Left ventricle myocardium inferior (tissue), 1 donor: ENCODE measurements at places on chromosomes 2 and 18.

- no peak overlapping the region for H3K4me3 ChIP-seq
- H3K4me1 ChIP-seq: peaks cover 14% of the 10 kb centered on the region
- no peak for DNase-seq
- no peaks in the 10 kb centered on the region for H3K27me3 ChIP-seq
- peak overlapping the region; percentile 58 for H3K27ac ChIP-seq
Observed at GRCh38 chr2:237261327-237261726, 152.6 kb downstream of the COL6A3 start.

- no peak overlapping the region for H3K4me3 ChIP-seq
- H3K27me3 ChIP-seq: peaks cover 2% of the 10 kb centered on the region
- H3K36me3 ChIP-seq: no peaks in the 10 kb centered on the region
- H3K4me1 ChIP-seq: peaks cover 14% of the 10 kb centered on the region
- no peak for DNase-seq
- H3K27ac ChIP-seq: no peak overlapping the region
Observed at GRCh38 chr18:79955302-79956075, 4.0 kb upstream of the SLC66A2 start.

- H3K4me3 ChIP-seq: no peak overlapping the region
- no peaks in the 10 kb centered on the region for H3K36me3 ChIP-seq
Observed at GRCh38 chr2:16784652-16785051, 119.0 kb upstream of the CYRIA start.

GRCh38 chr18:49874238-49874637 lies 60.9 kb upstream of the ACAA2 start:
- no peaks in the 10 kb centered on the region for H3K36me3 ChIP-seq
- no peak for DNase-seq
- no peak overlapping the region for H3K27ac ChIP-seq
- no peak overlapping the region for H3K4me3 ChIP-seq
- H3K27me3 ChIP-seq: peaks cover 53% of the 10 kb centered on the region

DNA sequence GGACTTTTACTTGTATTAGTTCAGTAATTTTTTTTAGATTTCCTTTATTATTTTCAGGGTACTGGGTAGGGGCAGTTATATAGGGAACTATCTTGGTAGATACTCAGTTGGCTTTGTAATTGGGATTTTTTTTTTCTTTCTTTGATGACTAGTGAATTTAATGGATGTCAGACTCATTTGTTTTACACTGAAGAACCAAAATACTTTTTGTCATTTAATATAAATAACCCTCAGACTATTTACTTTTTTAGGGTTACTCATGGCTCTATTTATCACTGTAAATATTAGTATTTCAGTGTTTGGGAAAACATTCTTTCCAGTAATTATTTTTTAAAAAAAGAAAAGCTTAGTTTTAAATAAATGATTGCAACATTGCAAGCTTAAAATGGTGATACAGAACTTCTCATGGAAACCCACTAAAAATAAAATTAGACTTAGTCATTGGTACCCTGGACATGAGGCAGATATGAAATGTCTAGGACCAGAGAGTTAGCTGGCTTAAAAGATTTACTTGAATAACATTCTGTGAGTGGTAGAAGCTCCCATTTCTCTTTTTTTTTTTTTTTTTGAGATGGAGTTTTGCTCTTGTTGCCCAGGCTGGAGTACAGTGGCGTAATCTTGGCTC lies 74.4 kb upstream of the CYP20A1 start:
- H3K36me3 ChIP-seq: peaks cover 57% of the 10 kb centered on the region
- no peaks in the 10 kb centered on the region for H3K27me3 ChIP-seq
- no peak for DNase-seq
- no peak overlapping the region for H3K4me3 ChIP-seq

DNA sequence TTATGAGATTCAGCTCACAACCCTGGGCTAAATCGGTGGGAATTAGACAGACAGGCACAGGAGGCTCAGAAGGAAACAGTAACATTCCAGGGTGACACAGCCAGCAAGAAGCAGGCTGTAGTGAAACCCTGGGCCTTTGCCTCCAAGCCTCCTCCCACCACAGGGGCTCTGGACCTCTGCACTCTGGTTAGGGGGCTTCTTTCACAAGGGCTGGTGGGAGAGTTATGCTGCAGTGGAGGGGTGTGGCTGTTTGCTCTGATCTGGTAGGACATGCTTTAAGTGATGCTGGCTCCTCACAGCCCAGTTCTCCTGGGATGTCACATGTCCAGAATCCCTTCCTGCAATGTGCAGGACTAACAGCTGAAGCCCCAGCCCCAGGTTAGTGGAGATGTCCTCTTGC lies 109.9 kb downstream of the TGFA start:
- no peak overlapping the region for H3K4me3 ChIP-seq
- H3K27ac ChIP-seq: no peak overlapping the region
- H3K4me1 ChIP-seq: no peaks in the 10 kb centered on the region
- no peaks in the 10 kb centered on the region for H3K36me3 ChIP-seq

DNA sequence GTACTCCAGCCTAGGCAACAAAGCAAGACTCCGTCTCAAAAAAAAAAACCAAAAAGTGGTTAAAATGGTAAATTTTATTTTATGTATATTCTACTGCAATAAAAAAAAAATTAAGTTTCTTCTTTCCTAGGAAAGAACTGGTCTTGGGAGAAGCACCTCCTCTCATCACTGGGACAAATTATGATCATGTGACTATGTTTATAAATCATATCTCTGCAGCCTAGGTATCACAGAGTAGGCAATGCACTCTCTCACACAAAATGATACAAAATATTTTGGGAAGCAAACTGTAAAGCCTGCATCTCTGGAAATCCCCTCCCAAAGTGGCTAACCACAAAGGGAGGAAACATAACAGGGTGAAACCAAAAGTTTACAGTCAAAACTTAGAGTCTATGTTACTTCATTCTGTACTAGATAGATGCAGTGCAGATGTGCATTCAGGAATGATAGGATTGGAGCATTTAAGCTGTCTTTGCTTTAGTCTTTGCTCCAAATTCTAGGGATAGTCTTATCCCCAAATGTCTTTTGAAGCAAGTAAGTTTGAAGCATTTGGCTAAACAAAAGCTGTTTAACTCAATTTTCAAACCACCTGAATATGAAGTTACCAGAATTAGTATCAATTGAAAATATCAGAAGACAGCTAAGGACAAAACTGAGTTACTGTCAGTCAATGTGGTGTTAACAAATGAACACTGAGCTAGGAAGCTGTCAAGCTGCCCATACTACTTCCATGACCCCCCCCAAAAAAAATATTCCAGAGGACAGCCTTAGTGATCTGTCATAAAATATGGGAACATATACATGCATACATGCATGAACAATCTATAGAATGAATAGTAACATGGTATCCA lies 21.1 kb upstream of the MALT1 start:
- H3K4me1 ChIP-seq: peaks cover 11% of the 10 kb centered on the region
- no peak overlapping the region for H3K27ac ChIP-seq
- H3K4me3 ChIP-seq: no peak overlapping the region
- no peaks in the 10 kb centered on the region for H3K27me3 ChIP-seq

- peak; percentile 73 for DNase-seq
- H3K36me3 ChIP-seq: no peaks in the 10 kb centered on the region
- no peaks in the 10 kb centered on the region for H3K27me3 ChIP-seq
- H3K4me1 ChIP-seq: peaks cover 97% of the 10 kb centered on the region
- H3K27ac ChIP-seq: peak overlapping the region; percentile 90
Observed at GRCh38 chr18:36402765-36403396, 105.4 kb downstream of the FHOD3 start.

GRCh38 chr2:233553366-233553765 lies 13.2 kb downstream of the USP40 start:
- no peak for DNase-seq
- no peak overlapping the region for H3K27ac ChIP-seq

DNA sequence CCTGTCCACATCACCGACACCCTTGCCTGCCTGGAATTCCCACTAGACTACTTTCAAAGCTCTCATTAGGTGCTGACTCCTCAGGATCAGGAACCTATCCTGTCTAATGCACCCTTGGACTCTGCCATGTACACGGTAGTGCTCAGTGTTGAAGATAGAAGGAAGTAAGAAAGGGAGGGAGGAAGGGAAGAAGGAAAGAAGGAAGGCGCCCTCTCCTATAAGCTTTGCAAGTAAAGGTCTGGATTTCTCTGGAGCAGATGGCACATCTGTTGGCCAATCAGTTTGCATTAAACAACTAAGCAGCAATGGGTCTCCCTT lies 45.3 kb downstream of the SCTR start:
- H3K36me3 ChIP-seq: no peaks in the 10 kb centered on the region
- no peak overlapping the region for H3K4me3 ChIP-seq
- H3K4me1 ChIP-seq: peaks cover 65% of the 10 kb centered on the region

DNA sequence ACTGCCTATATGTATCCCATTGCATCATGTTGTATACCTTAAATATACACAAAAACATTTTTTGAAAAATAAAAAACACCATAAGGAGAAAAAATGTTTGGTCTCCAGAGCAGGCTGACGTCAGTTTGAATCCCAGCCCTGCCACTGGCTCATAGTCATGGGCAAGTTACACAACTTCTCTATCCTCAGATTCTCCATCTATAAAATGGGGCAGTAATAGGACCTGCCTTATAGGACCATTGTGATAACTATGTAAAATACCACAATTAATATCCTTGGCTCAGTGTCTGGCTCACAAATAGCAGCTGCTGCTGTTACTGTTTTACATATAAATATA lies 135.6 kb downstream of the SMAD7 start:
- H3K4me1 ChIP-seq: peaks cover 36% of the 10 kb centered on the region
- no peak overlapping the region for H3K4me3 ChIP-seq
- H3K27ac ChIP-seq: no peak overlapping the region
- H3K36me3 ChIP-seq: peaks cover 6% of the 10 kb centered on the region
- H3K27me3 ChIP-seq: no peaks in the 10 kb centered on the region
- no peak for DNase-seq

DNA sequence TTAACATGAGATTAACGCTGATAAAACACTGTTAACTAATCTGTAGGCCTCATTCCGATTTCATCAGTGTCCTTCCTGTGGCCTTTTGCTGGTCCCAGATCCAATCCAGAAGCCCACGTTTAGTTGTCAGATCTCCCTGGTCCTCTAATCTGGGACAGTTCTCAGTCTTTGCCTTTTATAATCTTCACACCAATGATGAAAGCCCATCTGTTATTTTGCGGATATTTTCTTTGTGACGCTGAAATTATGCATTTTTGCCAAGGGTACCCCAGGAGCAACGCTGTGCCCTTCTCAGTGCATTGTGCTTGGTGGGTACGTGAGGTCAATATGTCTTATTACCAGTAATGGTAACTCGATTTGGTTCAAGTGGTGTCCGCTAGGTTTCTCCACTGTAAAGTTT lies 51.1 kb downstream of the COPS8 start:
- H3K36me3 ChIP-seq: no peaks in the 10 kb centered on the region
- no peaks in the 10 kb centered on the region for H3K4me1 ChIP-seq
- H3K27me3 ChIP-seq: no peaks in the 10 kb centered on the region
- H3K27ac ChIP-seq: no peak overlapping the region
- no peak for DNase-seq
- no peak overlapping the region for H3K4me3 ChIP-seq

- no peak overlapping the region for H3K4me3 ChIP-seq
- no peaks in the 10 kb centered on the region for H3K36me3 ChIP-seq
- no peak for DNase-seq
- H3K27ac ChIP-seq: no peak overlapping the region
- peaks cover 6% of the 10 kb centered on the region for H3K27me3 ChIP-seq
- H3K4me1 ChIP-seq: no peaks in the 10 kb centered on the region
Observed at GRCh38 chr2:166167449-166167848, 39.6 kb upstream of the SCN1A start.

GRCh38 chr2:40396124-40396523 lies 55.8 kb downstream of the SLC8A1 start:
- H3K36me3 ChIP-seq: no peaks in the 10 kb centered on the region
- peaks cover 94% of the 10 kb centered on the region for H3K4me1 ChIP-seq
- DNase-seq: no peak
- peak overlapping the region; percentile 47 for H3K27ac ChIP-seq
- no peaks in the 10 kb centered on the region for H3K27me3 ChIP-seq
- no peak overlapping the region for H3K4me3 ChIP-seq

DNA sequence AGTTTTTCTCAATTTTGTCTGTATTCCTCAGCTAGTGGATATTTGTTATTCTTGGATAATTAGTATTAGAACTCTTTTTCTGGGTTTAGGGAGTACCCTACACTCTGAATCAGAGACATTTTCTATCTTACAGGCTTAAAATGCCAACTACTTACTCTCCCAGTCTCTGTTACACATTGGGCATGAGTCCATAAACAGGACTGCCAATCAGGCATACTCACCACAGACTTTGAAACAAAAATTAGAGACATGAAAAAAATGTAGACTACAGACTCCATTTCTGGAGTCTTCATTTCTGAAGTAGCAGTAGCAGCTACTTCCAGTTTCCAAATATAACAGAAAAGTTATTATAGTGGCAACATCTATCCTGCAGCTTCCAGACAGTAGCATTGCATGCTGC lies 279.7 kb downstream of the MBD5 start:
- H3K4me1 ChIP-seq: peaks cover 5% of the 10 kb centered on the region
- H3K27ac ChIP-seq: no peak overlapping the region
- DNase-seq: no peak
- no peak overlapping the region for H3K4me3 ChIP-seq
- no peaks in the 10 kb centered on the region for H3K27me3 ChIP-seq

DNA sequence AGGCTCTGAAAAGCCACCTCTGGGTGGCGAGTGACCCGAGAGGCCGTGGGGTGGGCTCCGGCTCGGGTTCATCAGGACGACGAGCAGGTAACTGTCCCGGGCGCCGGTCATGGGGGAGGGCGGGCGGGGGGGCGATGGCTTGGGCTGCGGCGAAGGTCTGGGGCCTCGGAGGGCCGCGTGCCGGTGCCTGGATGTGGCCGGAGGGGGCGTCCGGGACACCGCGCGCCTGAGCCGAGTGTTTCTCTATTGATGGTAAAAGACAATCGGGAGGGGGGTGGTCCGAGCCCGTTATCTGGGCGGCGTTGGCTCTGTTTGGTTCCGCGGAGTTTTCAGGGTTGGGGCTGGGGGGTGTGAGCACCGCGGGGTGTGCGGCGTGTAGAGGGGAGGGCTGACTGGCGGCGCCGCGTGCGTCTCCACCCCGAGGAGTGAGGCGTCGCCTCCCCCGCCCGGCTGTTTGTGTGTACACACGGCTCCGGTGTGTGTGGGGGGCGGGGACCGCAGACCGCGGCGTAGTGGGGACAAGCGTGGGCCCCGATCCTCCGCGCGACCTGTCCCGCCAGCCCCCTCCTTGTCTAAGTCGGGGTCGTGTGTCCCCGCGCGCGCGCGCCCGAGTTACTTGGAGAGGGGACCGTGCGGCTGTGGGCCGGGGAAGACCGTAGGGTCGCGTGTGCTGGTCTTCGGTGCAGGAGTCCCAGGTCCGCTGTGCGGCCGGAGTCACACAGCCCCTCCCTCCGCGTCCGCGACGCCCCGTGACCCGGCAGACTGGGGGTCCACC lies 1.6 kb downstream of the CTIF start:
- DNase-seq: peak; percentile 72
- peaks cover 73% of the 10 kb centered on the region for H3K4me1 ChIP-seq
- no peaks in the 10 kb centered on the region for H3K27me3 ChIP-seq
- peak overlapping the region; percentile 97 for H3K4me3 ChIP-seq
- peak overlapping the region; percentile 96 for H3K27ac ChIP-seq

DNA sequence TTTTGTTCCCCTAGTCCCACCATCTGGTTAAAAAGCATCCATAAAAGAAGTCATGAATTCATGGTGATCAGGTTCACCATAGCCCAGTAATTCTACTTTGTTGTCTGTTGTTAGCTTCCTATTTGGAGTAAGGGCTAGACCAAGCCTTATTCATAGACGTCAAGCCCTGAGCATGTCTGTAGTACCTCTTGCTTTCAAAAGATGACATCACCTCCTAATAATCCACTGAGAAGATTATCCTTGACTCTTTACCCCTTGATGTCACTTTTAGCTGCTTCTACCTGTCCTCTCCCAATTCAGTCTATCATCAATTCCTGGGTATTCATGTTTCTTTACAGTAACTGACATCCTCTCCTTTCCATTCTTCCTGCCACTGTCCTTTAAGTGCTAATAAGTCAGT lies 90.1 kb downstream of the EML6 start:
- no peak for DNase-seq
- no peaks in the 10 kb centered on the region for H3K4me1 ChIP-seq
- H3K27me3 ChIP-seq: peaks cover 5% of the 10 kb centered on the region
